Right ventricle myocardium superior (tissue), 1 donor: ENCODE measurements at places on chromosomes 1 and 21. TPM values are rescaled to one million over a fixed set of nuclear protein-coding genes. Genes with fewer than 3 reads are reported as not detected.

The DCST1 gene
- total RNA-seq = not detected

The CFHR2 gene
- not detected for total RNA-seq

The GBP4 gene
- total RNA-seq = 7.4 TPM

The S100B gene
- total RNA-seq = 5.5 TPM

The GPR25 gene
- not detected for total RNA-seq

The BRWD1 gene
- 29.1 TPM for total RNA-seq

The NKAIN1 gene
- not detected for total RNA-seq

The SDHC gene
- total RNA-seq = 422 TPM

The SLC22A15 gene
- total RNA-seq = 10.7 TPM

The ELAVL4 gene
- not detected for total RNA-seq

The SIK1 gene
- 7.7 TPM for total RNA-seq

The ANGPTL3 gene
- not detected for total RNA-seq

The OR6K3 gene
- total RNA-seq = not detected

The KLHDC8A gene
- 0.24 TPM for total RNA-seq

The FLAD1 gene
- total RNA-seq = 34.7 TPM

The SMPDL3B gene
- total RNA-seq = not detected

The CAPN9 gene
- 0.83 TPM for total RNA-seq

The AADACL3 gene
- not detected for total RNA-seq

The GLUL gene
- 384 TPM for total RNA-seq

The MAP3K21 gene
- 0.22 TPM for total RNA-seq

The KIAA0040 gene
- 15.4 TPM for total RNA-seq

The CDK11A gene
- total RNA-seq = 17.3 TPM

The TMEM79 gene
- total RNA-seq = 1.3 TPM

The ZBTB8A gene
- total RNA-seq = 2.9 TPM

The TRIM67 gene
- total RNA-seq = 0.05 TPM

The GJB5 gene
- not detected for total RNA-seq

The LCE3D gene
- total RNA-seq = not detected

The LRRC39 gene
- 187 TPM for total RNA-seq

The FCGR3A gene
- 23.0 TPM for total RNA-seq

The PIGR gene
- total RNA-seq = 0.13 TPM

The ETV3L gene
- not detected for total RNA-seq

The C1orf216 gene
- 10.4 TPM for total RNA-seq

The B3GALT2 gene
- total RNA-seq = 78.4 TPM

The SPRR5 gene
- not detected for total RNA-seq

The CGN gene
- 0.27 TPM for total RNA-seq

The GJB3 gene
- not detected for total RNA-seq

The ENAH gene
- total RNA-seq = 70.4 TPM

The ATP6V1G3 gene
- not detected for total RNA-seq

The RNASEL gene
- total RNA-seq = 3.3 TPM

The ZSWIM5 gene
- total RNA-seq = 0.81 TPM

The OR2L8 gene
- total RNA-seq = not detected
